ENCODE measurements at places on chromosomes 3 and 15. TPM values are rescaled to one million over a fixed set of nuclear protein-coding genes. Genes with fewer than 3 reads are reported as not detected.

KNL1 gene
- 15.5 TPM for total RNA-seq

AMOTL2 gene
- 259 TPM for total RNA-seq

NTRK3 gene
- total RNA-seq, result 0.13 TPM

ZIC1 gene
- 0.32 TPM for total RNA-seq

NR1I2 gene
- total RNA-seq, result 0.13 TPM

GP9 gene
- not detected for total RNA-seq

FRMD5 gene
- total RNA-seq, result 0.11 TPM

SYNPR gene
- not detected for total RNA-seq

SLC24A5 gene
- total RNA-seq, result not detected

CPNE9 gene
- not detected for total RNA-seq

TRIM59 gene
- 52.5 TPM for total RNA-seq

GNL3 gene
- total RNA-seq, result 130 TPM

ZNF80 gene
- total RNA-seq, result not detected

PCLAF gene
- 56.4 TPM for total RNA-seq

XCR1 gene
- total RNA-seq, result not detected

ANXA2 gene
- 3,138 TPM for total RNA-seq

CCDC13 gene
- total RNA-seq, result 0.97 TPM

CSTA gene
- 0.65 TPM for total RNA-seq

ACAA1 gene
- total RNA-seq, result 37.0 TPM

AGBL1 gene
- not detected for total RNA-seq

PSTPIP1 gene
- total RNA-seq, result 10.2 TPM

ADCY5 gene
- total RNA-seq, result 1.4 TPM

PLCD1 gene
- total RNA-seq, result 42.3 TPM

CPB1 gene
- 0.54 TPM for total RNA-seq

NR2E3 gene
- total RNA-seq, result not detected

C2CD4A gene
- total RNA-seq, result 0.26 TPM

SPTBN5 gene
- 0.22 TPM for total RNA-seq

RAB27A gene
- total RNA-seq, result 17.4 TPM

RASGRF1 gene
- not detected for total RNA-seq

SPESP1 gene
- 5.4 TPM for total RNA-seq

IGSF10 gene
- total RNA-seq, result 7.2 TPM

C3orf22 gene
- total RNA-seq, result not detected

SLC27A2 gene
- total RNA-seq, result 0.11 TPM

CHAC1 gene
- 9.8 TPM for total RNA-seq

ZWILCH gene
- 16.2 TPM for total RNA-seq

ANKUB1 gene
- total RNA-seq, result not detected

DNASE1L3 gene
- 0.43 TPM for total RNA-seq

PIF1 gene
- total RNA-seq, result 9.9 TPM

CCDC191 gene
- total RNA-seq, result 5.0 TPM

MCCC1 gene
- total RNA-seq, result 24.0 TPM

Measured in articular chondrocyte of knee joint (primary cell).